ENCODE measurements at places on chromosomes 3 and 15.

DNA sequence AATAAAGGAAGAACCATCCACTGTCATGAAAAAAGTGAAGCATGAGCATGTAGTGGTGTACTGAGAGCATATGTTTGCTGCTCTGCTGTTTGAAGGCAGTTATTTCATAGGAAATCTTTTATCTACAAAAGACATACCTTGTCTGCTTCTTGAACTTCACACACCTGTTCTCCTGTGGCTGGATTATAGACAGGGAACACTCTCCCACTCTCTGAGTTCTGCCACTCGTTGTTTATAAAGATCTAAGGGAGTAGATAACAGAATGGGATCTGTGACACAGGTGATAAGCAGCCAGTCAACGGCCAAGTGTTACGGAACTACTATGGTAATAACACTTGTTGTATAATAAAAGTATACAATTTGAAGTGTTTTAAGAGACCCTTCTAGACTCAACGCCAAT lies 51.5 kb downstream of the ALDH1A2 start:
- no peak overlapping the region for H3K27ac ChIP-seq
- no peaks in the 10 kb centered on the region for H3K27me3 ChIP-seq
- no peak for DNase-seq
- H3K4me3 ChIP-seq: no peak overlapping the region

- no peak overlapping the region for H3K27ac ChIP-seq
- no peaks in the 10 kb centered on the region for H3K27me3 ChIP-seq
- DNase-seq: no peak
- H3K4me3 ChIP-seq: no peak overlapping the region
- no peaks in the 10 kb centered on the region for H3K4me1 ChIP-seq
Observed at GRCh38 chr15:95131131-95131556, 899.8 kb downstream of the MCTP2 start.

GRCh38 chr3:160851629-160852210 lies 95.7 kb downstream of the PPM1L start:
- no peak overlapping the region for H3K4me3 ChIP-seq
- H3K4me1 ChIP-seq: no peaks in the 10 kb centered on the region
- H3K36me3 ChIP-seq: no peaks in the 10 kb centered on the region
- no peaks in the 10 kb centered on the region for H3K27me3 ChIP-seq
- no peak for DNase-seq
- no peak overlapping the region for H3K27ac ChIP-seq

- H3K4me3 ChIP-seq: no peak overlapping the region
- H3K36me3 ChIP-seq: no peaks in the 10 kb centered on the region
- H3K4me1 ChIP-seq: no peaks in the 10 kb centered on the region
- no peaks in the 10 kb centered on the region for H3K27me3 ChIP-seq
- DNase-seq: no peak
Observed at GRCh38 chr15:91983729-91984340, 130.3 kb downstream of the SLCO3A1 start.

DNA sequence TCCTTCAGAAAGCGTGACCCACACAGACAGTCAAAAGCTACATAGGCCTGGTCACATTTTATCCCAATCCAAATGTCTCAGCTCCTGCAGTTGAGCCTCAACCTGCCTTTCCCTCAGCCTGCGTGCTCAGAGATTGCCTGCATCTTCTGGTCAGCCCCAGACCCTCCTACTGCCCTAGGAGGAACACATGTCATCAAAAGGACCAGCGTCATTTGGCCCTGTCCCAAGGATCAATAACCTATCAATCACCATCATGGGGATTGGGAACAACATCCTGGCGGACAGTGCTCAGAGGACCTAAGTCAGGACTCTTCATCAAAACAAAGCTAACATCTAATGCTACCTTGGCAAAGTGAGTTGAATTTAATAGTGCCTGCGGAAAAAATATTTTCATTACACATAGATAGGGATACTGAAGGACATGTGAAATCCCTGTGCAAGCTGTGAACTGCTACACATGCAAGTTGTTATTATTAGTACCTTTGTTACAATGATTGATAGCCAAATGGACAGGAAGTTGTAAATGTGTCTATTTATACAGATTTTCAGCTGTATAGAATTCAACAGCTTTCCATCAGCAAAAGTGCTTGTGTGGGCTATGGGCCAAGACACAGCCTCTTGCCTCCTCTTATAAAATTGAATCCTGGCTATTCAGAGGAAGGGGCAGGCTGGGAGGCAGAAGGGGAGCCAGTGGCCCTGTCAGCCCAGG lies 47.7 kb downstream of the UMPS start:
- no peak for DNase-seq
- no peak overlapping the region for H3K27ac ChIP-seq
- no peaks in the 10 kb centered on the region for H3K27me3 ChIP-seq
- H3K36me3 ChIP-seq: no peaks in the 10 kb centered on the region

GRCh38 chr3:189773056-189773455 lies 141.9 kb downstream of the TP63 start:
- no peak overlapping the region for H3K27ac ChIP-seq
- no peaks in the 10 kb centered on the region for H3K4me1 ChIP-seq
- H3K27me3 ChIP-seq: no peaks in the 10 kb centered on the region
- no peaks in the 10 kb centered on the region for H3K36me3 ChIP-seq

DNA sequence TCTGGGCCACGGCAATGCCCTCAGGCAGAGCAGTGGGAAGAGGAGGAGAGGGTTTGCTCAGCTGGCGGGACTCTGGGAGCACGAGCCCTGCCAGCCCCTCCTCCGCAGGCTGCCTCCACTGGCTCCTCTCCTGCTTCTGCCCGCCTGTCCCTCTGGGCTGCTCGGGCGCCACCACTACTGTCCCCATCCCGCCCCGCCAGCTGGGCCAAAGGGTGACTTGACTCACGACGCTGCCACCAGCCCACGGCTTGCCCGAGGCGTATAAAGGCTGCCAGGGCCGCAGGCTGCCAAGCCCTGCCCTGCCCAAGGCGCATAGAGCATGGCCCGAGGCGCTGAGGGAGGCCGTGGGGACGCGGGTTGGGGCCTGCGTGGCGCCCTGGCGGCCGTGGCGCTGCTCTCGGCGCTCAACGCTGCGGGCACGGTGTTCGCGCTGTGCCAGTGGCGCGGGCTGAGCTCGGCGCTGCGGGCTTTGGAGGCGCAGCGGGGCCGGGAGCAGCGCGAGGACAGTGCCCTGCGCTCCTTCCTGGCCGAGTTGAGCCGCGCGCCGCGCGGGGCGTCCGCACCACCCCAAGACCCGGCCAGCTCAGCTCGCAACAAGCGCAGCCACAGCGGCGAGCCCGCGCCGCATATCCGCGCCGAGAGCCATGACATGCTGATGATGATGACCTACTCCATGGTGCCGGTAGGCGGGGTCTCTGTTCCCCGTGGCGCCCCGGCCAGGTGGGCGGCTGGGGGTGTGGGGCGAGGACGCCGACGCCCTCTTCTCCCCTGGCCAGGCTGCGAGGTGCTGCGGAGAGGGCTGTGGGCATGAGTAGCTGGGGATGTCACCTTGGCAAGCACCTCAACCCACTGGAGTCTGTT lies at the start of gene GLDN:
TSS of gene GLDN (plus strand) at position 290 of the 861 bp plus-strand sequence. CDS start at position 320, 30 bp downstream.
- H3K36me3 ChIP-seq: no peaks in the 10 kb centered on the region
- H3K4me1 ChIP-seq: no peaks in the 10 kb centered on the region
- no peaks in the 10 kb centered on the region for H3K27me3 ChIP-seq
- no peak within 1 kb of the TSS for H3K27ac ChIP-seq
- H3K4me3 ChIP-seq: no peak within 1 kb of the TSS

DNA sequence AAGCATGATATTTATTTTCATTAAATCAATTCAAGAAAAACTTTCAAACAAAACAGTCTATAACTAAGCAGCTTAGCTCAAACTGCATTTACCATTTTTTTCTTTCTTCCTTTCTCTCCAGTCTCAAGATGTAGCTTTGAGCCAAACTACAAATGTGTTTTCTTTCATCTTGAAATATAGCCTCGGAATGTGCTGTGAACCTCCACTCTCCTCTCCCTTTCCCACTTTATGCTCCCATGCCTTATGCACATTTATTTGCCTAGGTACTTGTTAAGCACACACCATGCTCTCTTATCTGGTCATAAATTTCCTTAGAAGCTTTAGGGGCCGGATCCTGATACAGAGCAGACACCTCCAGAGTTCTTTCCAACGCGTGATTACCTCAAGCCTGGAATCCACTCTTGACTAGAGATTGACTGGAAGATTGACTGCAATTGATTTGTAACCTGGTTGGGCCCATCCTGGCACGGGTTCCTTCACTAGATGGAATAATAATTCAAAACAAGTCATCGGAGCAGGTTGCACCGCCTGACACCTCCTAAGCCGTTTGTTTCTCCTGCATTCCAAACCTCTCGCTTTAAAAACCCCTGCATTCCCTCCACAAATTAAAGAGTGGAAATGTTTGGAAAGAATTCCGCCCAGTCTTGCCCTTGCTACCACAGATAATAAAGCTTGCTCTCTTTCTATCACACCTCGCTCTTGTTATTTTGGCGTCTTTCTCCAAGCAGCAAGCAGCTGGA lies 344.7 kb downstream of the CHL1 start:
- H3K27me3 ChIP-seq: no peaks in the 10 kb centered on the region
- H3K4me3 ChIP-seq: no peak overlapping the region
- DNase-seq: no peak
- H3K4me1 ChIP-seq: no peaks in the 10 kb centered on the region
- no peak overlapping the region for H3K27ac ChIP-seq

DNA sequence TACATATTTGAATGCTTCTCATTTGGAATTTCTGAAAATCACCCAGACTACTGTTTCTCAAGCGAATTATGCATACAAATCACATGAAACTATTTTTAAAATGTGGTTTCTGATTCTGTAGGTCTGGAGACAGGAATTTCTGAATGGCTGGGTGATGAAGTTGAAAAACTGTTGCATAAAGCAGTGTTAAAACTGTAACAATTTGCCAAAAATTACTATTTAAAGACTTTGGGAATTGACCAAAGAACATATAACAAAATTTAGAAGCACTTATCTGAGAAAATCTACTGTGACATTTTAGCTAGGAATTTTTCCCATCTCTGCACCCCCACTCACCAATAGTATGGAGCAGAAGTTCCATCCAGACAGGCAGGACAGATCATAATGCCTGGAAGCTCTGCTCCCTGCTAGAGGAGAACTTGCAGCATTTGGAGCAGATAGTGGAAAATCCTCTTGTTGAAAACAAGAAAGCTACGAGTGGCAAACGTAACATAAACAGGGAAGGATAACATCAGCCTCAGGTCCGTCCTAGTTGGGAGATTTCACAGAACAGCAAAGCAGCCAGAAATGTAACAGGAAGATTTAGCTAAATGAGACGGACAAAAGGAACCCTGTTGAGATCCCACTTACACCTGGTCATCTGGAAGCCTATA lies 132.3 kb upstream of the MCTP2 start:
- H3K27ac ChIP-seq: no peak overlapping the region
- no peaks in the 10 kb centered on the region for H3K36me3 ChIP-seq
- no peak for DNase-seq
- H3K4me1 ChIP-seq: no peaks in the 10 kb centered on the region
- H3K4me3 ChIP-seq: no peak overlapping the region

- H3K4me1 ChIP-seq: no peaks in the 10 kb centered on the region
- no peak for DNase-seq
- H3K27me3 ChIP-seq: no peaks in the 10 kb centered on the region
- H3K36me3 ChIP-seq: no peaks in the 10 kb centered on the region
- H3K27ac ChIP-seq: no peak overlapping the region
- no peak overlapping the region for H3K4me3 ChIP-seq
Observed at GRCh38 chr3:148705314-148705713, 7.6 kb downstream of the AGTR1 start.

DNA sequence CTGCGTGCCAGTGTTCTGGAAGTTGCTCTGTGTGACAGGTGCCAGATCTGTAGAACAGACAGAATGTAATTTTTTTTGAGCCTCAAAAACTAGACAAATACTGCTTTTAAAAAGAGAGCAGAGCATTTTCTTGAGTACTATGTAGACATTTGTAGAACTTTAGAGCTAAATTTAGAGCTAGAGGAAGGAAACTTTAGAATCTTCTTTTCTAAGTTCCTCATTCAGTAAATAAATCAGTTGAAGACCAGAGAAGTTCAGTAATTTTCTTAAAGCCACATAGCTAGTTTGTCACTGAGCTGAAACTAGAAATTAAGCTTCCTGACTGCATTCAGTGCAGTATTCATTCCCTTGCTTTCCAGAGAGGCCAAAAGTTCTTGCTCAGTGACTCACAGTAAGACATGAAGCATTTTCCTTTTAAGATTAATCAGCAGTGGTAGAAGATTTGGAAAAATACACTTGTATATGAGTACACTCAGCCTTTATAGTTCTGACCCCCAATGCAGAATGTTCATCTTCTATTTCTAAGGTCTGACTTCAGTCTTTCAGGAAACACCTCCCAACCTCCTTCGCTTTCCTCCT lies 83.6 kb upstream of the TSEN2 start:
- H3K27me3 ChIP-seq: no peaks in the 10 kb centered on the region
- DNase-seq: no peak
- no peak overlapping the region for H3K4me3 ChIP-seq

Measured in CD4-positive, alpha-beta memory T cell (primary cell).